ENCODE measurements at places on chromosomes 1 and 21.

GRCh38 chr1:55010887-55011217, 12.1 kb downstream of the BSND start:
- no peak for DNase-seq

DNA sequence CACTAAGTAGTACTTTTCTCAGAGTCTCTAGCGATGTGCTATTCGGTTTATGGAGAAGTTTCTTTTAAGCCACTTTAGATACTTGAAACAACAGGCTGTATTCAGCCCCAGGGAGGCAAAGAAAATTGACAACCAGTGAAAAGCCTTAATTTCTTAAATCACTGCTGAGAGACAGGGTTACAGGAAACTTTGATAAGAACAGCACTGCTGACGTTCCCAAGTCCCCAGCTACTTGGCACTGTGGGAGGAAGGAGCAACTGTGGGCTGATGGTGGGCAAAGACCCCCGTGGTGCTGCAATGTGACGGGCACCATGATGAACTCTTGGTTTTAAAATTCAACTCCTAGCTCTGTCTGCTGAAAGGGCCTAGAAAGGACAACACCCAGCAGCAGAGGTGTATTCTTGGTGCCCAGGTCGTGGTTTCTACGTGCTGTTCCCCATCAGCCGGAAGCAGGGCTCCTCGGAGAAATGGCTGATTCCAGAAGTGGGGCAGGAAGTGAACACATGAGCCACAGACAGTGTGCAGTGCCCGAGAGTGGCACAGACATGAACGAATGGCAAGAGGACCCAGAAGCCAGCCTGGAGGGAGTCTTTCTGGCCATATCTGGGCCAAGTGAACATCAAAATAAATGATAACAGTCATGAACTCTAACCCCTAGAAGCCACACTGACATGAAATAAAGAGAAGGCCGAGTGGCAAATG, 5.3 kb downstream of the PTTG1IP start:
- no peak for DNase-seq

GRCh38 chr1:21072721-21073120, 104.0 kb downstream of the EIF4G3 start:
- no peak for DNase-seq

DNA sequence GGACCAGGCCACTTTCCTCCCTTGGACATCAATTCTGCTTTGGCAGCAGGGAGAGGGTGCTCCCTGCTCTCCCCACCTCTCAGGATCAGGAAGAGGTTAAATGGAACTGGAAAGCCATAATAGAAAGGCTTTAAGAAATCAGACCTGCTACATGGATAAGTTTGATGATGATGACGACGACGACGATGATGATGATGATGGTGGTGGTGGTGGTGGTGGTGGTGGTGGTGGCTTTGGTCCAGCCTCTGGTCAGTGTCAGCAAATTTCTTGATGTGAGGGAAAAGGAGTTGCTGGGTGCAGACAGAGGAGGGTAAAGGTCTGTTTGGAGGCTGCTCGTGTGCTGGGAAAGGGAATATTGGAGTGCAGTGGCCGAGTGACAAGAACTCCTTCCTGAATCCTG, 36.8 kb downstream of the VWA5B1 start:
- DNase-seq: no peak

DNA sequence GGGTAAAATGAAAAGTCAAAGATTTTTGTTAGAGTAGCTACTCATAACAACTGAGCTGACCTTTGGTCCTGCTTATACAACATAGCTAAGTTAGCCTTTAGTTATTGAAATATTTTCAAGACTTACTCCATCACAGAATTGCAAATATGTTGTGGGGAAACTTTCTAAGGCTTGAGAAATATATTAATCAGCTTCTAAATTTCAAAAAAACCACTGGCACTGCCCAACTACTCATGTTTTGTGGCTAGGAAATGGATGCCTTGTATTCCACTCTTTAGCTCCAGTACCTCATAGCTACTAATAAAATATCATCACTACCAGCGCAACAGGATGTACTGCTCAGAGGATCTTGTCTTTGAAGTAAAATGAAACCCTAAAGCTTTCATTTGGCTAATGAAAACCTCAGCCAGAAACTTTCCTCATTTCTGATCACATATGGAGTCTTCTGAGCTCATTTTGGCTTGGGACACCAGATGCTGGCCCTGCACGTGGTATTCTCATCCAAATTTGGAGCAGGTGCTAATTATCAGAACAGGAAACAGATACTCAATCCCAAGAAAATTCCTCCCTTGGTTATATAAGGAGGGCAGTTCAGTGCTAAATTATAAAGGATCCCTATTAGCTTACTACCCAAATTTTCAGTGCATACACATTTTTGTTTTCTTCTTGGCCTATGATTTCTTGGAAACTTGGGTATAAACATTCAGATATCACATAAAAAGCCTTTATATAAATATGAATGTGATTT, 690.7 kb downstream of the ADGRL2 start:
- DNase-seq: no peak

DNA sequence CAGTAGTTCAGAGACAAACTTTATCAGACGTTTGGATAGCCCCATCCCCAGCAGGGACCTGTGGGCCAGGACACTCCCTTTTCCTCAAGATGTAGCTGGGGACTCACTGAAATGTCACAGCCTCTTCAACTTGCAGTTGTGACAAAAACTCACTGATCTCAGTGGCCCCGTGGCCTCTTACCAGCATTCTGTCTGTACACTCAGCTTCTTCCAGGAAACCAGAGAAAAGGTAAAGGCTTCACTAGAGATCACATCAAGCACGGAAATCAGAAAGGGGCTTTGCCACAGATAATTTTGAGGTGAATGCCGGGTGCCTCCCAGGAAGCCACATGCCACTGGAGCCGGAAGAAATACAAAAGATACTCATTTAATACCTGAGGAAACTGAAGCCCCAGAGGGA, 122.2 kb downstream of the CCDC185 start:
- DNase-seq: no peak

DNA sequence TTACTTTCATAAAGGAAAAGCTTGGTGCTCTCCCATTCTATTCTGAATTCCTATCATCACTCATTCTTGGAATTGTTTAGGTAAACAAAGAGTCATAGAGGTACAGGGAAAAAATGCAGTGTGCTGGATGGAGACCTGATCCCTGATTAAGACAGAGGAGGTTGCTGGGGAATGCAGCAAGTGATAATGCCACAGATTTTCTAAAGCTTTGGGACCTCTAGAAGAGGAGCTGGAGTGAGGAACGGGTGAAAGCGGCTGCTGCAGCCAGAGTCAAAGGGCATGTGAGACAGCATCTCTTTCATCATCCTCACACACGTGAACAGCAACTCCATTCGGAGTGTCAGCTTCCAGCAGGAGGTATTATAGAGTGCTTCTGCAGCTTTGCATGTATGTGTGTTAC, 54.9 kb upstream of the DIPK1A start:
- DNase-seq: no peak

DNA sequence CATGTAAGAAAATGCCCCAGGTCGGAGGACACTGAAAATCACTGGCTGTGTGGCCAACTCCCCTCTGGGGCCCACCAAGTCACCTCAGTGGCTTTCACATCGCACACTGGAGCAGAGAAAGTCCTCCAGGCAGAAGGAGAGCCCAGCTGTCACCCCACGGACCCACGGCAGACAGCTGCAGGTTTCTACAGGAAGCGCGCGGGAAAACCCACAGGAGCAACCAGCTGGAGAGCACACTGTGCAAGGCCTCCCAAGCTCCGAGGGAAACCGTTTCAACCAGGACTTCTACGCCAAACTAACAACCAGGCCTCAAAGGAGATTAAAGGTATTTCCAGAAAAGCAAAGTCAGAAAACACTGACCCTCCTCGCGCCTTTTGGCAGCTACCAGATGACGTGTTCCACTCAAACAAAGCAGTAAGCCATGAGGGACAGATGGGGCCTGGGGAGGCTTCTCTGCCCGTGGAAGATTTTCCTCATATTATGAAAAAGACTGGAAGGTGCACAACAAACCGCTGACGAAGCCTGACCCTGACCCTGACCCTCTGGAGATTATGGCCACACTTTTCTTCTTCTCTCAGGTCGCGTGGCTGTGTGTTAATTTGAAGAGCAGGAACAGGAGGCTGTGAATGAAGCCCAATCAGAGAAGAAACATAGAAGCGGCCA, 21.0 kb downstream of the WDR4 start:
- DNase-seq: no peak

DNA sequence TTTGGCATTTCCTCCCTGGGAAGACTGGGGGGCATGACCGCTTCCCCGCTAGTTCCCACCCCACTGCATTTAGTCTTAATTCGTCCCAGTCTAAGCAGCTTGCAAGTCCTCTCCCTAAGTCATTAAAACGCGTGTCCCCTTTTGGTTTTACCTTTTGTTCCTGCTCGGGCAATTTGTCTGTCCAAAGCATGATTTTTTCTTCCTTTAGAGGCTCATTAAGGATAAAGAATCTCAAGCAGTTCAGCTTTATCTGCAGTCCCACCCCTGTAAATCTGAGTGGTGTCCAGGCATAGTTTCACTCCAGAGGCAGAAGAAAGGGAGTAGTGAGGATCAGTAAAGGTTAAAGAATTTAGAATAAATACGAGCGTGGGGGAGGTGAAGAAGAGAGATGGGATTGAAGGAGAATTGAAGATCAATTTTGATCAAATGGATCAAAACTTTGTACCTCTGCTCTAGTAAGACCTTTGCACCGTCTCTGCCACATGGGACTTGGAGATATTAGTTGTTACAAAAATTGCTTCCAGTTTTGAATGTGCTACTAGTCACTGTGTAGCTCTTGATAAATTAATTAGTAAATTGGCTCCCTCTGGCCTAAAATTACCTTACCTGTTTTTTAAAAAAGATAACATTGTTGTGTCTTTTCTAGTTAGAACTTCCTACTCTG, 989 bp upstream of the ETV3 start:
- no peak for DNase-seq

- DNase-seq: no peak
Measured at GRCh38 chr1:53307037-53307436, 20.8 kb downstream of the LRP8 start.

DNA sequence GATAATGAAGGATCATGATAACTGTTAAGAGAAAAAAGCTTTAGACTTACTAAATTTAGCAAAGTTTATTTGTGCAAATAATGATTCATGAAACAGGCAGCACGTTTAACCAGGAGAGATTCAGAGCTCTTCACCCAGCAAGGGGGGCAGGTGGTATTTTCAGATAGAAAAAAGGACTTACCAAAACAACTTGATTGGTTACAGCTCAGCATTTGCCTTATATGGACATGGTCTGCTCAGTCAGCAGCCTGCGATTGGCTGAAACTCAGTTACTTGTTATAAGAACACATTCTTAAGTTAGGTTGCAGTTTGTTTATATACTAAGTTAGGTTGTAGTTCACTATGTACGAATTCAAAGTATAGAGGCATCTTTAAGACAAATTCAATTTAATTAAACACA, 165.6 kb downstream of the DUSP10 start:
- DNase-seq: no peak

GRCh38 chr1:237166593-237167101, 124.7 kb downstream of the RYR2 start:
- no peak for DNase-seq

GRCh38 chr1:93979718-93980319, 70.6 kb upstream of the GCLM start:
- DNase-seq: no peak

DNA sequence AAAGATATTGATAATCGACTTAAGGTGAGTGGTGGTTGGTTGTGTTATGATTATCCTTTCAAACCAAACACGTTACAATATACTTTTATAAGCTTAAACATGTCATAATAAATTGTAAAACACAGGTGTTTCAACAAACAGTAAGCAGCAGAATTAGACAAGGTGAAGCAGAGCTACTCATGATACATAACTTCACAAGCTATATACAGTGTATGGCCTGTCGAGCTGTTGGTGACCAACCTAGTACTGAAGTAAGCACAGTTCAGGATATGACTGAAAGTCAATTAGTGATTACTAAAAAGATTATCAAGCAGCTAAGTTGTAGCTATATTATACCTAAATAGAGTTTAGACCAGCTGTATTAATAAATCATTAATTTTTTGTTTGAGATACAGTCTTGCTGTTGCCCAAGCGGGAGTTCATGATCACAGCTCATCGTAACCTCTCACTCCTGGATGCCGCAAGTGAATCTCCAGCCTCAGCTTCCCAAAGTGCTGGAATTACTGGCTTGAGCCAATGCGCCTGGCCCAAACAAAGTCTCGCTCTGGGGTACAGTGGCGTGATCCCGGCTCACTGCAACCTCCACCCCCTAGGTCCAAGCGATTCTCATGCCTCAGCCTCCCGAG, 148.1 kb downstream of the EIF4G3 start:
- DNase-seq: no peak

DNA sequence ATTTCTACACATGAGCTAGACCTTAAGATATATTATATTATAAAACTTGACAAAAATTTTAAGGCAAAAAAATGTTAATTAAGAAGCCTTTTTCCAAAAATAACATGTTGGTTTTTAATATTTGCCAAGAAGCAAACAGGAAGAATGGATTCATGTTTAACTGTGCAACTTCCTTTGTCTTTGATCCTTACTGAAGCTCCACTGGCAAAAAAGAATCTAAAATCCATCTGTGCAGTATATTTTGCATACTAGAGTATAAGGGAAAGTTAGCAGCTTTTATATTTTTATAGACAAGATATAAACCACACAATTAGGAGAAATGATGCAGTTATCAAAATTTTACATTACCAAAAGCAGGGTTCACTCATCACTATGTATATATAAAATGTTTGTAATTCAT, 76.9 kb upstream of the RGS18 start:
- DNase-seq: no peak

DNA sequence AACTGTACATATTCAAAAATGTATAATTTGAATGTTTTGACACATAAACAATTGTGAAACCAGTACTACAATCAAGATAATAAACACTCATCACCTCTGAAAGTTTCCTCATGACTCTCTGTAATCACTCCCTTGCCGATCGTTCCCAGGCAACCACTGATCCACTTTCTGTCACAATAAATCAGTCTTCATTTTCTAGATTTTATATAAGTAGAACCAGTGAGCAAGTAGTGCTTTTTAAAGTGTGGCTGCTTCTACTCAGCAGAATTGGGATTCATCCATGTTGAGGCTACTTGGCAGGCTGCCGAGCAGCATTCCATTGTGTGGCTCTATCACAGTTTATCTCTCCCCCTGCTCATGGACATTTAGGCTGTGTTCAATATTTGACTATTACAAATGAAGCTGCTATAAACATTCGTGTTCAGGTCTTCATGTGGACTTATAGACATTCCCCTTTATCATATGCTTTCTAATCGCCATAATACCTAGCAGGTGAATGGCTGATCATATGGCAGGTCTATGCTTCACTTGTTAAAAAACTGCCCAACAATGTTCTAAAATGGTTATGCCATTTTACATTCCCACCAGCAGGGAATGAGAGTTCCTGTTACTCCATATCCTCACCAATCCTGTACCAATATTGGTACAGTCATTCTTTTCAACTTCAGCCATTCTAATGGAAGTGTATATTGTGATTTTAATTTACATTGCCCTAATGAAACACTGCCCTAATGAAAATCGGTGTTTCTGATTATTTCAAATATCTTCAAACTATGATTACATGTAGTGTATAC, 20.5 kb downstream of the TEX38 start:
- DNase-seq: no peak

DNA sequence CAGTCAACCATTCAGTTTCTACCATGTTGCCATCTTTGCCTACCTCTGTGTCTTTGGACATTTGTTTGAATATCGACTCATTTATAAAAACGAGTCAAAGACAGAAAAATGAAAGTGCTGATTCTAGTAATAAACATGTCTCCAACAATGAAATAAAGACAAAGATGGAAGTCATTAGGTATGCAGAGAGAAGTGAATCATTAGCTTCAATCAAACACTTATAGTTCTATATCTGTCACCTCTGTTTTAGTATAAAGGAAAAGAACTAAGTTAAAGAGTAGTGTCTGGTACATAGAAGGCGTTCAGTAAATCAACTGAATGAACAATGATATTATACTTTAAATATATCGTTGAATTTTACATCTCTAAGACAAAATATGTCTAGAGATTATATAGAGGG, 1.7 kb upstream of the TSPAN2 start:
- DNase-seq: no peak
